Foreskin keratinocyte (primary cell): ENCODE measurements at places on chromosomes 2 and 18. TPM values are rescaled to one million over a fixed set of nuclear protein-coding genes. Genes with fewer than 3 reads are reported as not detected.

The TCF7L1 gene
- total RNA-seq, result 7.1 and 8.5 TPM in 2 replicates

The ZSWIM2 gene
- total RNA-seq, result not detected in 2 replicates

The MYL12A gene
- total RNA-seq, result 549 and 551 TPM in 2 replicates

The ZBTB14 gene
- 8.2 and 9.4 TPM in 2 replicates for total RNA-seq

The NCK2 gene
- 46.0 and 66.3 TPM in 2 replicates for total RNA-seq

The PRSS56 gene
- not detected in 2 replicates for total RNA-seq

The VSNL1 gene
- 4.2 and 5.3 TPM in 2 replicates for total RNA-seq

The ACP1 gene
- 89.2 and 91.8 TPM in 2 replicates for total RNA-seq

The OR6B2 gene
- total RNA-seq, result not detected in 2 replicates

The SGPP2 gene
- 0.07 and 0.14 TPM in 2 replicates for total RNA-seq

The CCDC150 gene
- 5.5 and 6.9 TPM in 2 replicates for total RNA-seq

The TFPI gene
- total RNA-seq, result 0.42 and 0.54 TPM in 2 replicates

The ELP2 gene
- total RNA-seq, result 51.2 and 54.2 TPM in 2 replicates

The CTLA4 gene
- total RNA-seq, result not detected in 2 replicates

The XPO1 gene
- 148 and 156 TPM in 2 replicates for total RNA-seq

The KCNG3 gene
- not detected in 2 replicates for total RNA-seq

The CPSF3 gene
- 59.3 and 60.7 TPM in 2 replicates for total RNA-seq

The ERMN gene
- not detected in 2 replicates for total RNA-seq

The GPBAR1 gene
- total RNA-seq, result 0.14 and 0.18 TPM in 2 replicates

The ZEB2 gene
- total RNA-seq, result 0.03 and 0.11 TPM in 2 replicates

The FRZB gene
- total RNA-seq, result not detected in 2 replicates

The CD226 gene
- total RNA-seq, result 0.60 and 0.75 TPM in 2 replicates

The AOX1 gene
- total RNA-seq, result 7.6 and 16.8 TPM in 2 replicates

The RGPD4 gene
- total RNA-seq, result not detected in 2 replicates

The PPP1R1C gene
- 7.3 and 8.1 TPM in 2 replicates for total RNA-seq

The HSPD1 gene
- 368 and 459 TPM in 2 replicates for total RNA-seq

The L3MBTL4 gene
- 0.68 and 1.0 TPM in 2 replicates for total RNA-seq

The LRATD1 gene
- 8.0 and 9.5 TPM in 2 replicates for total RNA-seq

The CNDP2 gene
- total RNA-seq, result 108 and 143 TPM in 2 replicates

The ANKRD30BL gene
- not detected in 2 replicates for total RNA-seq

The MAL gene
- not detected in 2 replicates for total RNA-seq
